Activated CD4-positive, alpha-beta T cell treated with anti-CD3 and anti-CD28 coated beads, Interleukin-2, amount 50 U/mL, for 48 hours (primary cell): ENCODE measurements at places on chromosomes 16 and 17.

- DNase-seq = no peak
These were observed 22.1 kb downstream of the VAC14 start for GRCh38 chr16:70778901-70779309.

GRCh38 chr17:50837980-50838954 lies 2.9 kb downstream of the WFIKKN2 start:
- no peak for DNase-seq

GRCh38 chr16:20309786-20310185 lies 17.5 kb downstream of the GP2 start:
- DNase-seq = no peak

DNA sequence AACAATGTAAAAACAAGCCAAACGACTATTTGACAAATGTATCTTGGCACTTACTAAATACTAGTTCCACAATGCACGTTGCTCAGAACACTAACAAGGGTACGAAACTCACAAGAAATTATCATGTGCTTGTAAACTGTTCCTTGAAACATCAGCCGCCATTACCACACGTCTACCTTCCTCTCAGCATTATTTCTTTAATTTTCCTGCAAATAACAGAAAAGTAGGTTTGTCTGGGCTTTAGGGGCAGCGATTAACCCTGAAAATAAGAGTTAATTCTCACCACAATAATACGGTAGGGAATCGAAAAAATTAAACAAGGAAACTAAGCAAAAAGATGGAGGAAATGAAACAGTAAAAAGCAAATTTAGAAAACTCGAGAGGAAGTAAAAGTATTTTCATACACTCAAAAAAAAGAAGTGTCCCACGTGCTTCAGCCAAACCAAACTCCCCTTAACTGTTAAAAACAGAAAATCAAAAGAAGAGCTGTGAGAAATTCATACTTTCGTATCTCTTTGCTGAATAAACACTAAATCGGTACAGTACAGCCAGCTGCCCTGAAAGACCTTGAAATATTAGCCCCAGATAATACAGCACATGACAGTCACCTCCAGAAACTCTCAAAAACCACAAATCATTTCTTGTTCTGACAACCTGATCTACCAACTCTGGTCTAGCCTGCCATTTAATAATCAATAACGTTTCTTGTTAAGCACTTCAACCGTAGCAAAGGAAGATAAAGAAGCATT lies 1.2 kb downstream of the ARHGAP17 start:
- DNase-seq = no peak

DNA sequence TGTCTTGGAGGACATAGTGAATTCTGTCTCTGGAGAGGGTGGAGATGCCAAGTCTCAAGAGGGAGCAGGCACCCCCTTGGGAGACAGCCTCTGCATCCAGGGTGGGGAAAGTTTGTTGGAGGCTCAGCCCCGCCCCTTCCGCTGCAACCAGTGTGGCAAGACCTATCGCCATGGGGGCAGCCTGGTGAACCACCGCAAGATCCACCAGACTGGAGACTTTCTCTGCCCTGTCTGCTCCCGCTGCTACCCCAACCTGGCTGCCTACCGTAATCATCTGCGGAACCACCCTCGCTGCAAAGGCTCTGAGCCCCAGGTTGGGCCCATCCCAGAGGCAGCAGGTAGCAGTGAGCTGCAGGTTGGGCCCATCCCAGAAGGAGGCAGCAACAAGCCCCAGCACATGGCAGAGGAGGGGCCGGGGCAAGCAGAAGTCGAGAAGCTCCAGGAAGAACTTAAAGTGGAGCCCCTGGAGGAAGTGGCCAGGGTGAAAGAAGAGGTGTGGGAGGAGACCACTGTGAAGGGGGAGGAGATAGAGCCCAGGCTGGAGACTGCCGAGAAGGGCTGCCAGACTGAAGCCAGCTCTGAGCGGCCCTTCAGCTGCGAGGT lies 5.2 kb downstream of the ZNF646 start:
- DNase-seq = no peak

DNA sequence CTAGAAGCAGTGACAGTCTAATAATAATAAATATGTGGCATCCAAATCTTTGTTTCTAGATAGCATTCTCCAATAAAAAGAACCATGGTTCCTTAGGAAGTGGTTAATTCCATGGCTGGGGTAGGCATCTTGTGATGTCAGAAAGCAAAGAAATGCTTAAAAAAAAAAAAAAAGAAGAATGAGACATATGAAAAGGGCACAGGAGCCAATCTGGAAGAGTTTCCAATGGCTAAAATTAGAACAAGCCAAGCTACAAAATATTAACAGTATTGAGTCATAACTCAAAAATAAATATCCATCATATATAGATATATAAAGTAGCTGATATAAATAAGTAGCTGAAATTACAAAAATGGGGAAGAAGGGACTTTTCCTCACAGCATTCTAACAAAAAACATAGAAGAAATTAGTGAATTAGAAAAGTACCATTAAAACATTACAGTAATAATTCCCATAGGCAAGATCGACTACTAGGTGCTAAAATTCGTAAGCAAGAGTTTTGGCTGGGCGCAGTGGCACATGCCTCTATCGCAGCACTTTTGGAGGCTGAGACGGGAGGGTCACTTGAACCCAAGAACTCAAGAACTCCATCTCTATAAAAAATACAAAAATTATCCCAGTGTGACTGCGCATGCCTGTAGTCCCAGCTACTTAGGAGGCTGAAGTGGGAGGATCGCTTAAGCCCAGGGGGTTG lies 111.3 kb downstream of the TRIM37 start:
- no peak for DNase-seq

DNA sequence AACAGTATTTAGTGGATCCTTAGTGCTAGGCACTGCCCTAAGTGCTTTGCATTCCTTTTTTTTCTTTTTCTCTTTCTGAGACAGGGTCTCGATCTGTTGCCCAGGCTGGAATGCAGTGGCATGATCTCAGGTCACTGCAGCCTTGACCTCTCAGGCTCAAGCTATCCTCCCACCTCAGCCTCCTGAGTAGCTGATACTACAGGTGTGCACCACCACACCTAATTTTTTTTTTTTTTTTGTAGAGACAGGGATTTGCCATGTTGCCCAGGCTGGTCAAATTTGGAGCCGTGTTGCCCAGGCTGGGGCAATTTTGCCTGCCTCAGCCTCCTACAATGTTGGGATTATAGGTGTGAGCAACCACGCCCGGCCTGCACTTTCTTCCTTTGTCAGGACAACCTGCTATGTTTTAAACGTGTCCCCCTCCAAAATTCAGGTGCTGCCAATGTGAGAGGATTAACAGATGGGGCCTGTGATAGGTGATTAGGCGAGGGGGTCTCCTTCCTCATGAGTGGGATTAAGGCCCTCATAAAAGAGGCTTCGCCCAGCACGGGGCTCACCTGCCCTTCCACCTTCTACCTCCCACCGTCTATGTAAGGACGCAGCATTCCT lies 5.4 kb downstream of the NQO1 start:
- DNase-seq = no peak

DNA sequence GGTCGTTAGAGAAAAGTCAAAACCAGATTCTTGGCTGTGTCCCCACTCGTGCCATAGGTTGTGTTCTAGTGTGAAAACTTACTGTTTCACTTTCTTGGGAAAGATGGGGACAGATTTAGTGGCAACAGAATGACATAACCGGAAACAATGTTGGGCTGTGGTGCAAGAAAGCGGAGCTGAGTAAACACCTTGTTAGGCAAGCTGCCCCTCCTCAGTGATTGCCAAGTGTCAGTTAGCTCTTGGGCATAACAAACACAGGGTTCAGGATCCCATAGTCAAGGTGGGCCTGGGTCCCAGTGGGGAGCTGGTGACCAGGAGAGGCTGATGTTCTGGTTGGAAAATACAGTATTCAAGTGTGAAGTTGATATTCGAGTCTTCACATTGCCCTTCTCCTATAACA lies 15.4 kb downstream of the UBN1 start:
- DNase-seq = no peak

DNA sequence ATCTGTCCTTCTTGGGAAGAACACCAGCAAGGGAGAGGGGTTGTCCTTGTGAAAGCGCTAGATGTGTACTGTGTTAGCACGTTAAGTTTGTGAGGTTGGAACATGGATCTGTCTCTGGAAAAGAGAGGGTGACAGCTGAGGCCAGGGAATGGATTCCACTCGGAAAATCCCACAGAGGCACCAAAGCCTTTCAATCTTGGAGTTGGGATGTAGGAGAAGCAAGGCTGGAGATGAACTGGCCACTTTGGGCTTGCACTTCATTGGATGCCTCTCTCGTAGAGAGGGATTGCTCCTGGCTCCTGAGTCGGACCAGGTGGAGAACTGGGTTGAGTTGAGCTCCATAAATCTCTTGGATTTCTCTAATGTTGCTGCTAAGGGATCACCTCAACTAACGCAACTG lies 67.2 kb downstream of the CCDC182 start:
- DNase-seq = no peak

DNA sequence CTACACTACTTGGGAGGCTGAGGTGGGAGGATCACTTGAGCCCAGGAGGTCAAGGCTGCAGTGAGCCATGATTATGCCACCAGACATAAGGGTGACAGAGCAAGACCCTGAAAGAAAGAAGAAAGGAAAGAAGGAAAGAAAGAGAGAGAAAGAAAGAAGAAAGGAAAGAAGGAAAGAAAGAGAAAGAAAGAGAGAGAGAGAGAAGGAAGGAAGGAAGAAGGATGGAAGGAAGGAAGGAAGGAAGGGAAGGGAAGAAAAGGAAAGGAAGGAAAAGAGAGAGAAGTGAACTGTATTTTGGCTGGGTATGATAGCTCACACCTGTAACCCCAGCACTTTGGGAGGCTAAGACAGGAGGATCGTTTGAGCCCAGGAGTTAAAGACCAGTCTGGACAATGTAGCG lies 24.3 kb upstream of the PYY start:
- no peak for DNase-seq

DNA sequence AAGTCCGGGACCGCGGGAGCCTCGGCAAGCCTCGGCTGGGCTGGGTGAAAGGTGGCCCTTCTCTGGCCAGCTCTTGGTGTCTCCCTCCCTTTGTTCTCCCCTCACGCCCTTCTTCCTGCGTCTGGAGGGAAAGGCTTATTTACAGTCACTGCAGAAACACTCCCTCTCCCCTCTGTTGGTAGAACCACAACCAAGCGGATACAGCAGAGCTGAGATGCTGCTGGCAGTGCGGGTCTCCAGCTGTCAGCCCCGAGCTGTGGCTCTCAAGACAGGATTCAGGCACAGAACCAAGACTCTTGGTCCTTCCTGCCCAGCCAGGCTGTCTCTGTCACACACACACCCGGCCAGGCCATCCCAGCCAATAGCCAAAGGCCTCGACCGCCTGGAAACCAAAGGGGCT lies 133.3 kb downstream of the ENGASE start:
- no peak for DNase-seq

DNA sequence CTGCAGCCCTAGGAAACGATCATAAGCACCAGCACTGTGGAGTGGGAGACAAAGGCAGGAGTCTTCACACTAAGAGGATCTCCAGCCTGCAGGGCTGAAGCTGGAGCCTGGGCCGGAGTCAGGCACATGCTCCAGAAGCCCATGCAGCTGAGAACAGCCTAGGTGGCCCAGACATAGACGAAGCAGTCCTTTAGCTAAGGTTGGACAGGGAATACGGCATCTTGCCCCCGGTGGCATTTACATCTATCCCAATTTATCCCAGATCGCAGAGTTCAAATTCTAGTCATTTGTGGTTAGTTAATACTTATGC lies 13.9 kb downstream of the TSPOAP1 start:
- DNase-seq = no peak

- DNase-seq = no peak
These were observed 40.6 kb upstream of the XYLT1 start for GRCh38 chr16:17511340-17511739.

DNA sequence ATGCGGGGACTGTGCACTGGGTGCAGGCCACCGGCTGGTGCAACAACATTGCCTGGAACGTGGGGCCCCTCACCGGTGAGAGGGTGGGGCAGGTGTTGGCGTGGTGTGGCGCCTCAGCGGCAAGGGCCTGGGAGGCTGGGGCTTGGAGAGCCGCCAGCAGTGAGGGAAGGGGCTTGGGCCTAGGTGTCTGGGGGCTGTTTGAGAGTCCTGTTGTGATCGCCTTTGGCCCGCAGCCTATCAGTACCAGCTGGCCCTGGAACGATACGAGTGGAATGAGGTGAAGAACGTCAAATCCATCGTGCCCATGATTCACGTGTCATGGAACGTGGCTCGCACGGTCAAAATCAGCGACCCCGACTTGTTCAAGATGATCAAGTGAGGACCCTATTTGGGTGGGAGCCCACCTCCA lies 2.6 kb upstream of the TMEM88 start:
- DNase-seq = no peak

GRCh38 chr16:1637526-1637925 lies 25.4 kb downstream of the CRAMP1 start:
- no peak for DNase-seq

- DNase-seq = no peak
These were observed 758.5 kb upstream of the CDH8 start for GRCh38 chr16:62794724-62795123.

- no peak for DNase-seq
These were observed 15.5 kb upstream of the MARVELD3 start for GRCh38 chr16:71610447-71610846.

DNA sequence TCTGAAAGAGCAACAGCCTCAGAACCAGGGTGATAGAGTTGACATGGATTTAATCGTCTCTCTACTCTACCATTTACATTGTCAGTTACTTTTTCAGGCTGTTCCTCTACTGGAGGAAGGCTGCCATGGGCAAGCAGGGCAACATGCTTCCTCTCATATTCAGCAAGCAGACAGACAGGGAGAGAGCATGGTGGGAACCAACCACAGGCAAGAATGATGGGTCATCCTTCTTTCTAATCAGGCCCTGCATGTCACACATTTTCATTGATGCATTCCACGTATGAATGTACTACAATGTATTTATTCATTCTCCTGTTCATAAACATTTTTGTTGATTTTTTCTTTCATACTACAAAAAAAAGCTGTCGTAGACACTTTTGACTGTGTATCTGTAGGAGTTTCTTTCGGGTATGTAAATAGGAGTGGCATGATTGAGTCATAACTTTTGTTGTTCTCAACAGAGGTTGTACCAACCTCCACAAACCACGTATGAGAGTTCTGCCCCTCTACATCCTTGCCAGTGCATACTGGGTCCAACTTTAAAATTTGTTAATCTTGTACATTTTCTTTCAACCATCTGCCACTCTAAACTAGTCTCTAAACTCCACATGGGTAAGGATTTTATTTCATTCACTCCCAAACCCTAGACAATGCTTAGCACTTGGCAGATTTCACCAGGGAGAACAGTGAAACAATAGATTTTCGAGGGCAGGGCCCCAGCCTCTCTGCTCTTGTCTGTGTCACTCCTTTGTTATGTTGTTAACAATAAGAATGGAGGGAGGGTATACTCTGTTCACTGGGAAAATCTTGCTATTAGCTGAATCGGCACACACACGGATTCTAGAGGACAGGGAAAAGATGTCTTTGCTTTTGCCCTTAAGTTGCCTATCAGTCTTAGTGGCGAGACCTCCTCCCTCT lies 58.7 kb downstream of the CMC2 start:
- no peak for DNase-seq

GRCh38 chr17:40145476-40145875 lies 5.1 kb downstream of the CASC3 start:
- no peak for DNase-seq

- DNase-seq = no peak
These were observed 8.1 kb upstream of the PSMC5 start for GRCh38 chr17:63819131-63819530.
